ENCODE measurements at places on chromosomes 4 and X. TPM values are rescaled to one million over a fixed set of nuclear protein-coding genes. Genes with fewer than 3 reads are reported as not detected.

DGAT2L6 gene
- not detected for polyA plus RNA-seq

DUSP9 gene
- not detected for polyA plus RNA-seq

DUSP21 gene
- not detected for polyA plus RNA-seq

RTL9 gene
- not detected for polyA plus RNA-seq

UCP1 gene
- not detected for polyA plus RNA-seq

GRCh38 chr4:74385386-74385785, 20.4 kb downstream of the EREG start:
- DNase-seq: no peak

DNA sequence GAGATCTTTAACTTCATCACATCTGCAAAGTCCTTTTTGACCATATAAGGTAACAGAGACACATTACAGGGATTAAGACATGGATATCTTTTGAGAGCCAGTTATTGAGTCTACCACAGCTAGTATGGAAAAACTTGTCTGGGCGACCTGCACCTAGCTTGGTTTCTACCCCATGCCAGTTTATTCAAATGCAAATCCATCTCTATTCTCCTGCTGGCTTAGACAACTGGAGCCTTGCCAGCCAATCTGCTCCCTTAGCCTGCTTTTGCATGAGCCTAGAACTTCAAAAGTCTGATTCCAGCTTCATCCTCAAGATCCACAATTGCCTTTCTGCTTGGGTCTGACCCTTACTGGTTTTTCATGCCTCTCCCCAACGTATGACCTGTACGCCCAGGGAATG, 212.0 kb upstream of the AFF2 start:
- no peak for DNase-seq

DNA sequence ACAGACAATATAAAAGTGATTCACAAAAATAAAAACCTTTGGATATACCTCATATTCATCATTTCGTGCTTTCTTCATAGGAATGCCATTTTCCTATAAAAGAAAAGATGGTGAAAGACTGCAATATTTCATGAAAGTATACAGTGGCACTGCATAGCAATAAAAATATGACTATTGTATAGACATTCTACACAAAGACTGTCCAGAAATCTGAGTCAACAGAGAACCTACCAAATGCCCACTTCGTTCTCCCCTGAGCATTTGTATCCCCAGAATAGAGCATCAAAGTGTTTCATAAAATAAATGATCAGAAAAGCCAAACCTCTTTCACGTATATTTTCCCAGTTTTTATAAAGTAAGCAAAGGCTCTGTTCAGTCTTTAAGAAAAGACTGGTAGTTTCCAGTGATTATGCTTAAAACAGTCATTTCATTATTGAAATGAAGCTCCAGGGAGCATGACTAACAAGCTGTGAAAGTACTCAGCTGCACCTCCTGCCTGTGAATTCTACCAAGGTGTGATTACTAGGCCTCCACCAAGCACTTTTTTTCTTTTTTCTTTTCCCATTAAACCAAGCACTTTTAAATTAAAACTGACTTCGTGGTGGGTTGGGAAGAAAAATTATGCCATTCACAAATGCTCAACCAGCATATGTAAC, 20.2 kb downstream of the PPA2 start:
- no peak for DNase-seq

DNA sequence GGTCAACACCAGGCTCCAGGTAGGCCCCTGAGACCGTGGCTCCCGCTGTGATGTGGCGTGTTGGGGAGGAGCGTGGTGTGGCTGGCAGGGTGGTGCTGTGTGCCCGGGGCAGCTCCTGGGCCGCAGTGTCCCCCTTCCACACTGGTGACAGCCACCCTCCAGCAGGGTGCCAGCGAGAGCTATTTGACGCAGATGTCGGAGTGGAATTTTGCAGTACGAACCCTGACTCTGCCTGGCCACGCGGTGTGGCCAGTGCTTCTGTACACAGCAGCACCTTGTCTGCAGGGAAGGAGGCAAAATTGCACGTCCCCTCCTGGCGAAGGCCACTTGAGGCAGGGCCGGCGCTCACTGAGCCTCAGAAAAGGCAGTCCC, 53.2 kb downstream of the CPZ start:
- DNase-seq: no peak

DNA sequence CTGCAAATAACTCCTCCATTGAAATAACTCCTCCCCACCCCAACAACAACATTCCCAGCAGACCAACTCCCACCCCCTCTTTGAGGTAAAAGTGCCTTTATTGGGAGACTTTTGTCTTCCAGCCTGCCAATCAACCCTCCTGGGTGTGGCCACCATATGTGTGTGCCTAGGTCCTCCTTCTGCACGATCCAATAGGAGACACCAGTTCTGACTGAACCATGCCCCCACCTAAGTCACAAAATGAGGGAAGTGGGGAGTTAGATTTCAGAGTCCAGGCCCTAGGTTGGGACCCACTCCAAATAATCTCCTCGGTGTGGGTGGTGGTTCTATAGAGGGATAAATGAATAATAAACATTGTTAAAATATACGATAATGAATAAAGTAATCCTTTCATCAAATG, 3.0 kb downstream of the PLP2 start:
- DNase-seq: no peak

DNA sequence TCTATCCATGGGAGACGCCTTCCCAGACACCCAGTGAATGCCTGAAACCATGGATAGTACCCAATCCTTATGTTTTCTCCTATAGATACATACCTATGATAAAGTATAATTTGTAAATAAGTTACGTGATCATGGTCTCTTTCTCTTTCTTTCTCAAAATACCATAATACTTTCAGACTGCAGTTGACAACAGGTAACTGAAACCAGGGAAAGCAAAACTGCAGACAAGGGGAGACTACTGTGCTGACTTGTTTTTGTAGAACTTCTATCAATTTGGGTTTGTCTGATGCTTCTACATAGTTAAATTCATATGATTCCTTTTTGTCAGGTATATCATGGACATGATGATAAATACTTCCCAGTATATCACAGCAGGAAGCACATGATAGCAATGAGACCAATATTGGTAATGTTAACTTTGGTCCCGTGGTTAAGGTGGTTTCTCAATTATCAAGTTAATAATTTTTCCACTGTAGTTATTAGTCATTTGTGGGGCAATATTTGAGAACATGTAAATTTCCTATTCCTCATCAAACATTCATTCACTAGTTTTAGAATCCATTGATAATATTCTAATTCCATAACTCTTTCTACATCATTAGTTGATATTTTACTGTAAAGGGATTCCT, 298.0 kb upstream of the TET2 start:
- DNase-seq: no peak

DNA sequence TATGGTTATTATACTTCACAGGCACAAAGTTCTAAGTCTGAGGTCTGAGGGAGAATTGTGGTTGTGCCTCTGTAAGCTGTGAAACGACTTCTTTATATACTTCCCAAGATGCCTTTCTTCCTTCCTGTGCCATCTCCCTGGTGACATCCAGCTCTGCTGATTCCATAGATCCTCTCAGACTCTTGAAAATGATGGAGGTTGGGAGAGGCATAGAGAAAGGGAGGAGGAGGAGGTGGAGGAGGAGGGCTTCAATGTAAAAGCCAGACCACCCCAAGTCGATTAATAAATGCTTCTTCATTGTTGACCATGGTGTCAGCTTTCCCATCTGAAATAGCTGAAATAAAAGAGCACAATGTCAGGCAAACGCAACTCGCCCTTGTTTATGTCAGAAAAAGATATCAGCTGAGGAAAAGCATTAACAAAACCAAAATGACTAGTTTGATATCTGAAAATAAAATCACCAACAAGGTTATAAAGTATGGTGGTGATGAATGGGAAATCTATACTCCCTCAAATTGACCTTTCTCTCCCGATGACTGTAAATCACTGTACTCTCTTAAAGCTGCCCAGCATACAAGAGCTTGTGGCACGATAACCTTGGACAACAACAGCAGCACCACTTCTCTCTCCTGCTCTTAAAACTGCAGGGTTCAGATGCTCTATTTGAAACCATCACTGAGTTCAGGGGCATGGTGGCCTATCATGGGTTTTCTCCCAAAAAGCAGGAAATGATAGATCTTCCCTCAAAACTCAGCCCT, 230.4 kb upstream of the GALNT7 start:
- DNase-seq: no peak

- DNase-seq: no peak
These were observed 28.4 kb downstream of the APBB2 start for GRCh38 chr4:41185614-41186592.

DNA sequence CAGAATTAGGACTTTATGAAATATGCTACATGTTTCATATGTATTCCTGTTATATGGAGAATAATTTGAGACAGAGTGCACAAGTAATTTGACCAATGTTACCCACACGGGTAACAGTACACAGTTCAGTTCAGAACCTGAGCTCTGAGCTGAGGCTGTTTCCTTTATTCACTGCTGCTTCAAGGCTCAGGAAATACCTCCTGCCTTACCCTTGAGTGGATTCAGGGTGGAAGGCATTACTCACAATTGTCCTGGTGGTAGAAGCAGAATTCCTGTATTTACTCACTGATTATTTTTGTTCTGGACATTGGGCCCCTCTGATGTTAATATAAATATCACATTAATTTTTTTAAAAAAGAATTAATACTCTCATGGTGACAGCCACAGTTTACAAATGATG, 73.5 kb upstream of the CAMK2D start:
- no peak for DNase-seq

DNA sequence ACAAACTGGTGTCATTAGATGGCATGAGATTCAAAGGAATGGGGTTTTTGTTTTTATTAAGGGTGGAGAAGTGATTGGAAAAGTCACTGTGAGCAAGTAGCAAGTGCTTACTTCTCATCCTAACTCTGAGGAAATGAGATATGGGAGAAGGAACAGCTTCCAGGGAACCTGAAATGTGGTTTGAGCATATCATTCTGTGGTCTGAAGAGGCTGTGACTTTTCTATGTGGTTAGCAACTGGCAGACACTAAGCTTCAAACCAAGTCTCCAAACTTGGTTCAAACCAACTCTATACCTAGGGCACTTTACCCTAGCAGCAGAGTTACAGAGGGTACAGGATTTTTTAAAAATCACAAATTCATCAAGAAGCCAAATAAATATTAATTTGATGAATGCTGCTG, 58.2 kb downstream of the DCLK2 start:
- no peak for DNase-seq

- DNase-seq: no peak
These were observed 154.4 kb downstream of the PTTG2 start for GRCh38 chr4:38114386-38115150.

- DNase-seq: no peak
These were observed 102.5 kb downstream of the FIP1L1 start for GRCh38 chr4:53479736-53480525.

DNA sequence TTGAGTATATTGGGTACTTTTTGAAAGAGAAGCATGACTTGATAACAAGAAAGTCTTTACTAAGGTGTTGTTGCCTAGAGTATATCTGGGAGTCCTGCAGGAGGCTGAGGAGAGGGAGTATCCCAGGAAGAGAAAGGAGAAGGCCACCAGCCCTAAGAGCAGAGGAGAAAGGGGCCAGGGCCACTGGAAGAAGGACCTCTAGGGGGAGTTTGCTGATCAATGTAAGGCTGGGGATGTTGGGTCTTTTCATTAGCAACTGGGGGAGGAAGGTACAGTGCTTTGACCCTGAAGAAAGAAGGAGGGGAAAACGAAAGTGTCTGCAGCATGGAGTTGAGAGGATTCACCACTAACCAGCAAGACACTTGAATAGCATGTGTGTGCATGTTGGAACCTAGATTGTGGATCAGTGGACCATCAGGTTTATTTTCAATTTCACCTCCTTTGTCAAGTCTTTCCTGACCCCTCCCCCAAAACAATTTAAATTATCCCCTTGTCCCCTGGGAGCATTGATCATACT, 4.5 kb downstream of the SMIM9 start:
- no peak for DNase-seq

- DNase-seq: no peak
These were observed 139.6 kb upstream of the PTCHD1 start for GRCh38 chrX:23194885-23195554.

GRCh38 chrX:24190500-24191156, 41.1 kb downstream of the ZFX start:
- no peak for DNase-seq
